Psoas muscle (tissue), 8 donors: ENCODE measurements at places on chromosomes 5 and 9. TPM values are rescaled to one million over a fixed set of nuclear protein-coding genes. Genes with fewer than 3 reads are reported as not detected.

DNA sequence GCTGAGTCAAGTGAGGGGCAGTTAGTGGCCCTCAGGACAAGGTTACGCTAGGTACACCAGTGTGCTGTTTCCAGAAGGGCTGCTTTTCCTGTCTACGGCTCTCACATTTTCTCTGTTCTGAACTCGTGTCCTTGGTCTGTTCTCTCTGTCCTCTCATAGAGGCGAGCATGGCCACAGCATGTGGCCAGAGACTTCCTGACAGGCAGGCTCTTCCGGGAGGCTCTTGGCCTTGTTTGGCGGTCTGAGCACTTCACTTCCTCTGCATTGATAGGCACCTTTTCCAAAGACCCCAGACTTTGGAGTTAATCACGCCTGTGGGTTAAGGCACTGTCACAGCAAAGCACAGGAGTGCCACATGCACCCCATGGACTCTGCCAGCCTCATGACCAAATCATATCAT lies 1.2 kb downstream of the CKMT2 start:
- DNase-seq, result no peak

DNA sequence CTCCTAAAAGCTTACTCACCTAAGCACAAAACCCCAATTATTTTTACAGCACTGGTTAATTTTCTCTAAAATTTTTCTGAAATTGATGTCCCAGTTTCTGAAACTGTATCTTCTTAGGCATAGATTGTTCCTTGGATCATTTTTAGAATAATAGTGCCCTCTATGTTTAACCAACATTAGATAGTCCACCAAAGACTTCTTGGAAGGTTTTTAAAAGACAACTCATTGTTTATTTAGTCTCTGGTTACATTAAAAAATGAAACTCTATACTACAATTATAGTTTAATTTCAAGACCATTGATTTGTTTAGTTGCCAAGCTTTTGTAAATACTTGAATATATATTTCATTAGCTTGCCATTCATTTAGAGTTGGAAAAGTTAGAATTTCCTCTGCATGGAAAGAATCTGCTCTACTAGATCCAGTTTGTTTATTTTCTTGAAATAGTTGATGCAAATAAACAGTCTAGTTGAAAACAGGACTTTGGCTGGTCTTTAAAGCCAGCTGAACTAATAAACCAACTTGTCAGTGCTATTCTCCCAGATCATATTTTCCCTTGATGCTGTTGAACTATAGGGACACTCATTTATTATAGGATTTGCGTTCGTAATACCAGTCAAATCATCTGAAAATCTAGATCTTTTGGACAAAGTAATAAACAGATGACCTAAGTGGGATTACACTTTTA lies 990.5 kb downstream of the TLE1 start:
- no peak for DNase-seq

DNA sequence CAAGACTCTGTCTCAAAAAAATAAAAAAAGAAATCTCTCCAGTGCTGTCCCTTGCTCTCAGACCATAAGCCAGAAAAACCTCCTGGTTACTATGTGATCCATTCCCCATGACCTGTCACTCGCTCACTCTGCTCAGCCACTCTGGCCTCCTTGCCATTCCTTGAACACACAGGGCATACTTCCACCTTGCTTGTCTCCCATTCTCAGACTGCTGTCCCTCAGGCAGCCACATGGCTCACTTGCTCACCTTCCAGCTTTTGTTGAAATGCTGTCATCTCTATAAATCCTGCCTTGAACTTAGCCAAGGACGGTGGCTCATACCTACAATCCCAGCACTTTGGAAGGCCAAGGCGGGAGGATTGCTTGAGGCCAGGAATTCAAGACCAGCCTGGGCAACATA lies 82.9 kb downstream of the UGCG start:
- DNase-seq, result no peak

The NR4A3 gene
- total RNA-seq, result 21.3 TPM

The CD14 gene
- total RNA-seq, result 17.6 TPM

The P4HA2 gene
- total RNA-seq, result 12.5 TPM

The C9 gene
- not detected for total RNA-seq
